ENCODE measurements at places on chromosomes 6 and 20.

- DNase-seq = no peak
These were observed 18.6 kb downstream of the ZNFX1 start for GRCh38 chr20:49259284-49259683.

DNA sequence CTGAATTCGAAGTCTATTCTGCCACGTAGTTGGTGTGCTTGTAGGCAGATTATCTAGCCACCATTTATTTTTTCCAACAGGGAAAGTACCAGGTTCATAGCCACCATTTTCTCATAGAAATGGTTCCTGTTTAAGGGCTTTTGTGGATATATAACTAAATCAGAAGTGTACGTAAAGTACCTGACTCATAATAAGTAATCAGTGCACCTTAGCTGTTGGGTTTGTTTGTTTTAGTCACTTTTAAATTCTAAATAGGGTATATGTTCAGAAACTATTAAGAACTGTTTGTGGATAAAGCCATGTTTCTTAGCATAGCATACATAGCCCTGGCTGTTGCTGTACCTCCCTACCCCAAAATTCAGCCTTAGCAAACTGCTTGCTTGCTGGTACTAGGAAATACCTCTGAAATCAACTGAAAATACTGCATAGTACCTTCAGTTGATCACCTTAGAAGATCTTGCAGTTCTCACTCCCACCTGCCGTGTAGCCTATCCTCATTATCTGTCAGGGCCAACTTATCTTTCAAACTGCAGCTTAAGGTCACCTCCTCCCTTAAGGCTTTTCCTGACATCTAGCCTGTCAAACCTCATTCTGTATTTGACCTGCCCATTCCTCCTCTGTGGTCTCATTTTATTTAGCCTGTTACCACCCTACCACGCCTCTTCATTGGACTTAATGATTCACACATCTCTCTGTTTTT, 44.6 kb upstream of the COL10A1 start:
- DNase-seq = no peak

GRCh38 chr6:146876271-146877151, 277.7 kb downstream of the ADGB start:
- no peak for DNase-seq

GRCh38 chr20:20695250-20695816, 17.1 kb downstream of the RALGAPA2 start:
- no peak for DNase-seq

DNA sequence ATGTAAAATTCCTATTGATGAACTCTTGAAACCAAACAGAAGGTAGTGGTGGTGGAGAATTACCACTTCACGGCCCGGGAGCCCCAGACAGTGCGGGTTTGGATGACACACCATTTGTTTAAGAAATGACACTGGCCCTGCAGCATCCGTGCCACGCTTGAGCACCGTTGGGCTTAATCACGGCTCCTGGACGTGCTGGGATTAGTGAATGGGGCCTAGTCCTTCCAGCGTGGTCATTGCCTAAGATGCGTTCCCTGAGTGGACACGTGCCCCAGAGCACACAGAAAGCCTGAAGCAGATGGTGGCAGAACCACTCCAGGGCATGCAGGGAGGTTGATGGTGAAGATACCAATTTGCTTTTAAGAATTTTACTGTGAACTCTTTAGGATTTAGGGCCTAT, 14.5 kb downstream of the STX16 start:
- no peak for DNase-seq

DNA sequence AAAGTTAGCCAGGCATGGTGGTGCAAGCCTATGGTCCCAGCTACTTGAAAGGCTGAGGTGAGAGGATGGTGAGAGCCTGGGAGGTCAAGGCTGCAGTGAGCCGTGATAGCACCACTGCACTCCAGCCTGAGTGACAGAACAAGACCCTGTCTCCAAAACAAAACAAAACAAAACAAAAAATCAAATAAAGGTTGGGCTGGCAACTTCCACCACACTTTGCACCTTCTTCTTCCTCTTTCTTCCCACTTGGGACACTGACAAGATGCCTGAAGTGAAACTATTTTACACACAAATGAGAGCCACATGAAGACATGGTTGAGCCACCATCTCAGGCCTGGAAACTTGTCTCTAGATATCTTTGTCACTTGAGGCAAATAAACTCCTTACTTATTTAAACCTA, 53.8 kb upstream of the CCDC28A start:
- DNase-seq = no peak

- DNase-seq = no peak
These were observed 905 bp downstream of the PPARD start for GRCh38 chr6:35343092-35343834.

GRCh38 chr6:74645108-74645849, 560.6 kb downstream of the COL12A1 start:
- no peak for DNase-seq

GRCh38 chr6:24064832-24065231, 61.2 kb upstream of the NRSN1 start:
- DNase-seq = no peak

DNA sequence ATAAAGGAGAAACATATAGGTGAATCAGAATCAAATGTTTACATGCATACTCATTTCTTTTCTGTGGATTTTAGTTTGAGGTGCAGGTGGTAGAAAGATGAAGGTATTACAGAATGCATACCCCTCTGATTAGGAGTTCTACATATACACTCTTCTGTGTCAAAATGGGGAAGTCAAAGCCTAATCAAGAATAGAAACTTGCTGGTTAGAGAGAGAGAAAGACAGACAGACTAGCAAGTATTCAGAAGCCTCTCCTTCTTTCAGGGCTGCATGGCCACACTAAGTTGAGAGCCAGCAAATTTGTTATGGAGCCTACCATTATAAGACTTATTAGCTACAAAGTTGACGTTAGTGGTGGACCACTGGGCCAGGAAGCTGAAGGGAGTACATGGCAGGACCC, 358.3 kb upstream of the EYS start:
- DNase-seq = no peak

DNA sequence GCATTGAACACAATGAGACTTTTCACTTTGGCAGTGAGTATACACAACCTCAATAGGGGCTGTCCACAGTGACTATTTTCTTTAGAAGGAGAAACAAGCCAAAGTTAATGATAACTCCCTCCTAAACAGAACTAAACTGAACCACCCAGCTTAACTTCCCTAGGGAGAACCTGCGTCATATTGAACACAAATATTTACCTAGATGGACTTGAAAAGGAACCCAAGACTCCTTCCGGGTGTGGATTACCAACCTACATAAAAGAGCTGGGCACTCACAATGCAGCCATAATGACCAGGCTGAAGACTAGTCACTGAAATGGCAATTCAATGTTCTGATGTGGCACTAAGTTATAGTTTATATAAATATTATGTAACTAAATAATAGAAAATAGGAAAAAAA, 160.6 kb downstream of the IBTK start:
- no peak for DNase-seq

- DNase-seq = no peak
These were observed 28.6 kb upstream of the ARFGEF2 start for GRCh38 chr20:48892891-48893290.

DNA sequence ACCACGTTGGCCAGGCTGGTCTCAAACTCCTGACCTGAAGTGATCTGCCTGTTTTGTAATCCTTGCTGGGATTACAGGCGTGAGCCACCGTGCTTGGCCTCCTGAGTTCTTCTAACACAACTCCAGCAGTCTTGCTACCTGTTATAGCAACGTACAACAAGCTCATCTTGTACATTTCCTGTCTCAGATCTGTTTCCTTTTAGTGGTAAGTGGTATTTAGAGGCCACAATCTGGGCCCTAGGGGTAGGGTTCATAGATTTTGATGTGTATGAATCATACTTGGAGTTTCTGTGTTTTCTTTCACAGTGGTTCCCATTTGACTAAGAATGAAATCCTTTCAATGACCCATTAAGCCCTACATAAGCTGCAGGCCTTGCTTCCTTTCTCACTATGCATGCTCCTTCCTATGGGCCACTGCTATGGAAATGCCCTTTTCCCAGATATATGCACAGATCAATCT, 27.1 kb upstream of the SYNCRIP start:
- DNase-seq = no peak

All from activated T-cell treated with anti-CD3 and anti-CD28 coated beads for 48 hours (primary cell).